ENCODE measurements at places on chromosomes 2 and 18. TPM values are rescaled to one million over a fixed set of nuclear protein-coding genes. Genes with fewer than 3 reads are reported as not detected.

GRCh38 chr2:1651121-1652033 is 92.9 kb downstream of the PXDN start:
- no peaks in the 10 kb centered on the region for H3K27me3 ChIP-seq
- no peak overlapping the region for H3K27ac ChIP-seq
- H3K36me3 ChIP-seq: peaks cover 20% of the 10 kb centered on the region
- no peak overlapping the region for H3K4me3 ChIP-seq

DNA sequence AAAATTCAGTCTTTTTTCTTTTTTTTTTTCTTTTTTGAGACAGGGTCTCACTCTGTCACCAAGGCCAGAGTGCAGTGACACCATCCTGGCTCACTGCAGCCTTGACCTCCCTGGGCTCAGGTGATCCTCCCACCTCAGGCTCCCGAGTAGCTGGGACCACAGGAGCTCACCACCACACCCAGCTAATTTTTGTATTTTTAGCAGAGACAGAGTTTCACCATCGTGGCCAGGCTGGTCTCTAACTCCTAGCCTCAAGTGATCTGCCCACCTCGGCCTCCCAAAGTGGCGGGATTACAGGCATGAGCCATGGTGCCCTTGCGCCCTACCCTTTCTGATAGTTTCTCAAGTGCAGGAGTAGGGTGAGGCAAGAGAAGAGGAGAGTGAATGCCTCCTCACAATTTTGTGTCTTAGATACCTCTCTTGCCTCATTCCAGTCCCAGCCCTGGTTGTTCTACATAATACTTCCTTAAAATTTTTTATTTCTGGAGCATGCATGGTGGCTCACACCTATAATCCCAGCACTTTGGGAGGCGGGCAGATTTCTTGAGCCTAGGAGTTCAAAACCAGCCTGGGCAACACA is 68.2 kb upstream of the CAB39 start:
- no peak overlapping the region for H3K27ac ChIP-seq
- DNase-seq: no peak
- H3K36me3 ChIP-seq: no peaks in the 10 kb centered on the region
- no peaks in the 10 kb centered on the region for H3K4me1 ChIP-seq
- no peaks in the 10 kb centered on the region for H3K27me3 ChIP-seq

DNA sequence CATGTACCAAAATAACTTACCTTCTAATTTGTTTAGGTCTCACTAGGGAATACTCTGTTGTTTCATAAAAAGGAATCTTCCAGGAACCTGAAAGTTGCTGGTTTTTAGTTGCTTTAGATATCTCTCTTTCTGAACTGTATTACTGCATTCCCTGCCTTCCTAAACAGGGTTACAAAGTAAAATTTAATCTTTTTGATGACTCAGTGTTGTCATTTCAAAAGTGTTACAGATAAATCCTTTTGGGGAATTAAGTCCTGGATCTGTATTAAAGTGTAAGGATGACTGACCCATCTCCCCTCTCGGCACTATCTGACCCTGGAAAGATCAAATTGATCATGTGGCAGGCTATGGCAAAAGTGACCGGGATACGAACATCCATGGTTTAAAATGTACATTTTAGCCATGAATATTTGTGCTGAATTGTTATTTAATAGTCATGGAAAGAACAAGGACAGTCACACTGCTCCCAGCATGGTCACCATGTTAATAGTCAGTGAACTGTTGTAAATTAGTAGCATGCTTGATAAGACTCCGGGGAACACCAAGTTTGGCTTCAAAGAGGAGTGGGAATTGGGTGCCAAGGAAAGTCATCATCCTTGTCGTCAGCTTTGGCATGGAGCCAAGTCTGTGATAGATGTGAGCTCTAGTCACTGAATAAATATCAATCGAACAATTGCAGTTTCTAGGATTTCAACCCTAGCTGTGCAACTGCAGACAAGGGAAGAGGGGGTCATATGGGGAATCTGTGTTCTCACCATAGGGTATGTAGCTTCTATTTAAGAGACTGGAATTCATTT is 4.2 kb downstream of the PLEKHA3 start:
- no peak overlapping the region for H3K4me3 ChIP-seq
- H3K27me3 ChIP-seq: no peaks in the 10 kb centered on the region
- no peak for DNase-seq
- no peak overlapping the region for H3K27ac ChIP-seq

DNA sequence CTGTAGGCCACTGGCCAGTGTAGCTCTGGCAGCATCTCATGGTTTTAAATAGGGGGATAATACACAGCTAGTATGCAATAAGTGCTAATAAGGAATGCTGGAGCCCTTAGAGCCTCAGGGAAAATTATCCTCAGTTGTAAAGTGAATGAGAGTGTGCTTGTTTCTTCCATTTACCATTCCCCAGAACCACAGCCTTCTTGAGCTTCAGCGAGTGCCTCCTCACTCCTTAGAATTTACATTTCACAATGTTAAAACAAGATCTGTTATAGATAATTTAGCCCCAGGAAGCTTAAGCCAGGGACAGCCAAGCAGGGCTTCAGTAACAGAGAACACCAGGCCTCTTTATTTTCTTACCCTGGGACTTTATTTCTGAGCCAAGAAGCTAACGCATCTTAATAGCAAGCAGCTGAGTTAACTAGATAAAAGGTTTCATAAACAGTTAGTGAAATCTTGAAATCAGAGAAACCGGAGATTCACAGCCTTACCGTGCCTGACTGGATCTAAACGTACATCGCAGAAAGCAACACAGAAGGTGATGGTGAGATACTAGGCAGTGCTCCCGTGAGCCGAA is 535.2 kb downstream of the TDRD15 start:
- H3K27ac ChIP-seq: no peak overlapping the region
- H3K4me3 ChIP-seq: no peak overlapping the region

DNA sequence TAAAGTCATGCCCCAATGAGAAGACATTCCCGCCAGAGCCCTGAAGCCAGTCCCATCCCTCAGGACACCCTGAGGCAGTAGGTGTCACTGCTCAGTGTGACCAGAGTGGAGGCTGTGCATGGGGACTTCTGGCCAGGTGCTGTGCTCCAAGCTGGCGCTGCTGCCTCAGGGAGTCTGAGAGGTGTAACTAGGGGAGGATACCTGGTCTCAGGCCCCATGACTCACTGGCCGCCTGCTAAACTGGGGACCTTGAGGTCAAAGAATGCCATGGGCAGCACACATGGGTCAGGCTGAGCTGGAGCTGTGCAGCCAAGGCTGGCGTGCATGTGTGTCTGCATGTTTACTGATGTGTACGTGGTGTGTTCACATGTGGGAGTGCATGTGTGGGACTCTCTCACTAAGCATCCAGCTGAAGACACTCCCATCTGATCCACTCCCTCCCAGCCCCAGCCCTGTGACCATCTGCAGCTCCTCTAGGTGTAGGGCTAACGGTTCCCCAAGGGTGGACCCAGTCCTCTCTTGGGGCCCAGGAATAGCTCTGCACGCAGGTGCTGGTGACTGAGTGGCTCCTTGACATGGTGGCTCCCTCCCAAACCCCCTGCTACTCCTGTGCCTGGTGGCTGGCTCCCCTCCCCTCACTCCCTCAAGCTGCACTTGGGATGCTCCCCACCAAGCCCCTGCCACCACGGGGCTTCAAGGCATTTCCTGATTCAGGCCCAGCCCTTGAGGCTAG is 16.5 kb downstream of the HS6ST1 start:
- no peaks in the 10 kb centered on the region for H3K36me3 ChIP-seq
- DNase-seq: no peak
- H3K4me1 ChIP-seq: peaks cover 44% of the 10 kb centered on the region

GRCh38 chr2:81545626-81546025 is 1241.1 kb upstream of the LRRTM1 start:
- H3K27ac ChIP-seq: no peak overlapping the region
- no peak for DNase-seq
- H3K4me1 ChIP-seq: no peaks in the 10 kb centered on the region

DNA sequence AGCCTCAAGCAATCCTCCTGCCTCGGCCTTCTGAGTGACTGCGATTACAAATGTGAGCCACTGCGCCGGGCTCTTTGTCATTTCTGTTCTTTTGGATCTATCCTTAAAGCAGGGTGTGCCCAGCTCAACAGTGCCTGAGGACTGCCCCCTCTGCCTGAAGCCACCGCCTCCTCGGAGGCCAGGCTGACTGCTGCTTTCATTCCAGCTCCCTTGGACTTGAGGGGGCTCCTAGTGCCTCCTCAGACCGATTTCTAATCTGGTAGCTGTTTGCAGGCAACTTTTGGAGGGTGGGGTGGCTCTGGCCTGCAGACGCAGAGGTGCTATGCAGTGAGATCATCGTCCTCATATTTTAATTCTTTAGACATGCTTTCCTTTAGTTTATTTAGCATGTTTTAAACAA is 35.9 kb upstream of the KLF11 start:
- H3K27ac ChIP-seq: no peak overlapping the region
- H3K4me3 ChIP-seq: no peak overlapping the region
- H3K36me3 ChIP-seq: no peaks in the 10 kb centered on the region
- no peaks in the 10 kb centered on the region for H3K4me1 ChIP-seq
- no peak for DNase-seq
- no peaks in the 10 kb centered on the region for H3K27me3 ChIP-seq

- H3K36me3 ChIP-seq: no peaks in the 10 kb centered on the region
- H3K4me3 ChIP-seq: no peak overlapping the region
- H3K27ac ChIP-seq: no peak overlapping the region
Observed at GRCh38 chr2:158699323-158699722, 95.8 kb upstream of the DAPL1 start.

GRCh38 chr18:38971881-38972280 is 1406.3 kb upstream of the CELF4 start:
- H3K4me3 ChIP-seq: no peak overlapping the region
- DNase-seq: no peak
- H3K36me3 ChIP-seq: no peaks in the 10 kb centered on the region
- no peaks in the 10 kb centered on the region for H3K4me1 ChIP-seq
- no peaks in the 10 kb centered on the region for H3K27me3 ChIP-seq

DNA sequence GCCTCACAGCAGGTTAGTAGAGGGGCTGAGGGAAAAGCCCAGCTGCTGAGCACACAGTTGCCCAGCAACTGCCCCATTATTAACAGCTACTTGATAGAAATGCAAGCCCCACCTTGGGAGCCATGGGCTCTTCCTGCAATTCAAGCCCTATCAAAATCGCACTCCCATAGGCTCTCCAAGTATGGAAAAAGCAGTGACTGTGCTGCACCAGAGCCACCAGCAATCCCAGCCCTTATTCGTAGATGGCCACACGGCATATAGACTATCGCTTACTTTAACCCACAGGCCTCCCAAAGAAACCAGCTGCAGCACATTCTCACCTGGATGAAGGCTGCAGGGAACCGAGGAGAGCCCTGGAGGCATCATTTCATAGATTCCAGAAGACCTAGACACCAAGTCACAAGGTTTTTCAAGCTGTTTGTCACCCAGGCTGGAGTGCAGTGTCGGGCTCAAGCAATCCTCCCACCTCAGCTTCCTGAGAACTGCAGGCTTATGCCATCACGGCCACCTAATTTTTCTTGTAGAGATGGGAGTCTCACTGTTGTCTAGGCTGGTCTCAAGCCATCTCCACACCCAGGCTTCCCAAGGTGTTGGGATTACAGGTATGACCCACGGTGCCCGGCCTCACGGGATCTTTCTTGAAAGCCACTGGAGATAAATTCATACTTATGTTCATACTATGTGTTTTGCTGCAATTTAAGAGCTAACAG is 11.3 kb downstream of the NCL start:
- H3K36me3 ChIP-seq: peaks cover 55% of the 10 kb centered on the region
- no peaks in the 10 kb centered on the region for H3K27me3 ChIP-seq
- no peak for DNase-seq

DNA sequence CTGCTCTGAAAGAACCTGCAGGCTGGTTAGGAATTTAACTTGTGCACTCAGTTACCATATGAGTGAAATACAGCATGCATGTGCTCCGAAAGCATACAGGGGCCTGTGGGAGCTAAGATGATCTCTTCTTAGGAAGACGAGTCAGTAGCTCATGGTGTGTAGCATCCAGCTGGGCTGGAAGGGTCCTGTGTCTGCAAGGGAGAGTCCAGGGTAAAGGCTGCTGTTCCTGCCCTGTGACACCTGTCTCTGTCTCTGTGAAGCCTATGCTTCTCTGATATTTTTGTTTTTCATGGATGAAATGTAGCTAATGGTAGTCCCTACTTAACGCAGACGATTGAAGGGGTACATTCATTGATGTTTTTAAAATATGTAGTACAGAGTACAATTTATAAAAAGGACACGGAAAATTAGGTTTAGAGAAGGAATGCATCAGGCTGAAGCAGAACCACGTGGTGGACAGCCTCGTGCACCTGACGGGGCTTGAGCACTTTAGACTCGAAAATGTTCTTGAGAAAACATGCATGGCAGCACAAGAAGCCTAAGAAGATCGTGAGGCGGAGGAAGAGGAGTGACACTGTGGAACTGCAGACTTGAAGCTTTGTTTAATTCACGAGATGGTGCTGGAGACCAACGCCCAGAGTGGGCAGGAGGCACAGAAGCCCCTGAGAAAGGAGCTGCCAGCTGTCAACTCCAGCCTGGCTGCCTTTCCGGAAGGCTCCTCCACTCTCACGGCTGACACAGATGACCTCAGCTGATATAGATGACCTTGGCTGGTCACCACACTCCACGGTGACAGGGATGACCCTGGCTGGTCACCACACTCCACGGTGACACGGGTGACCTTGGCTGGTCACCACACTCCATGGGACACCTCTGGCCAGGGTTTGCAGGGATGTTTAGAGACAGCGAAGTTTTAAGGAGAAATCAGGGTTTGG is 110.6 kb downstream of the TMEM18 start:
- H3K27ac ChIP-seq: no peak overlapping the region
- H3K27me3 ChIP-seq: no peaks in the 10 kb centered on the region
- no peaks in the 10 kb centered on the region for H3K36me3 ChIP-seq
- H3K4me1 ChIP-seq: no peaks in the 10 kb centered on the region

- H3K4me3 ChIP-seq: no peak overlapping the region
- H3K36me3 ChIP-seq: no peaks in the 10 kb centered on the region
- H3K4me1 ChIP-seq: no peaks in the 10 kb centered on the region
- no peak for DNase-seq
- no peaks in the 10 kb centered on the region for H3K27me3 ChIP-seq
- H3K27ac ChIP-seq: no peak overlapping the region
Observed at GRCh38 chr18:70693246-70693645, 404.4 kb downstream of the SOCS6 start.

- H3K4me1 ChIP-seq: no peaks in the 10 kb centered on the region
- no peak overlapping the region for H3K27ac ChIP-seq
- H3K27me3 ChIP-seq: no peaks in the 10 kb centered on the region
- no peak for DNase-seq
Observed at GRCh38 chr2:179661986-179662385, 199.4 kb downstream of the ZNF385B start.

The MATN3 gene
- total RNA-seq: 9.7 TPM

The REEP1 gene
- 1.5 TPM for total RNA-seq

The PRKAG3 gene
- not detected for total RNA-seq

The XIRP2 gene
- 0.11 TPM for total RNA-seq

The C2orf92 gene
- 5.2 TPM for total RNA-seq

The CMPK2 gene
- 0.31 TPM for total RNA-seq

The FZD7 gene
- 246 TPM for total RNA-seq

The TMEM163 gene
- total RNA-seq: 2.8 TPM

The CCDC74A gene
- total RNA-seq: 14.9 TPM

All from H1 (cell line).